Stimulated activated CD8-positive, alpha-beta memory T cell treated with anti-CD3 and anti-CD28 coated beads, Interleukin-4, amount 100 ng/mL, for 24 hours (primary cell): ENCODE measurements at places on chromosomes 13 and 19.

DNA sequence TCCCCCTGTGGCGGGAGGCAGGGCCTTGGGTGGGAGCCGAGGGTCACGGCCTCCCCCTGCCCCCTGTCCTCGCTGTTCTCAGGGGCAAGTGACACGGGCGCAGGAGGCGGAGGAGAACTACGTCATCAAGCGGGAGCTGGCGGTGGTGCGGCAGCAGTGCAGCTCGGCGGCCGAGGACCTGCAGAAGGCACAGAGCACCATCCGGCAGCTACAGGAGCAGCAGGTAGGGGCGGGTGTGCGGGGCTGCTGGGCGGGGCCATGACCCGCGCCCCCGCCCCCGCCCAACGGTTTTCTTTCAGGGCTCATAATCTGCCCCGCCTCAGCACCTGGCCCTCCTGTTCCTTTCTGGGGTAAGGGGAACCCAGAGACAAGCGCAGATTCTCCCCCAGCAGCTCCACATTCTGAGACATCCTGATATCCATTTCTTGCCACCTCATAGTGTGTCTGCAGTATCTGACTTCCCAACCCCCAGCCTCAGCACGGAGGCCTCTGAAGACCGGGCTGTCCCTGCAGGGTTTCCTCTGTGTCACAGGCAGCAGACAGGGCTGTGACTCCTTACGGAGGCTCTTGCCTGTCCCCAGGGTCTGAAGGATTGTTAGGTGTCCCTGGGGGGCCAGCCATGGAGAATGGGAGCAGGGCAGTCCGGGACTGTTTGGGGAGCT is 15.9 kb downstream of the PRR36 start:
- no peak for DNase-seq

DNA sequence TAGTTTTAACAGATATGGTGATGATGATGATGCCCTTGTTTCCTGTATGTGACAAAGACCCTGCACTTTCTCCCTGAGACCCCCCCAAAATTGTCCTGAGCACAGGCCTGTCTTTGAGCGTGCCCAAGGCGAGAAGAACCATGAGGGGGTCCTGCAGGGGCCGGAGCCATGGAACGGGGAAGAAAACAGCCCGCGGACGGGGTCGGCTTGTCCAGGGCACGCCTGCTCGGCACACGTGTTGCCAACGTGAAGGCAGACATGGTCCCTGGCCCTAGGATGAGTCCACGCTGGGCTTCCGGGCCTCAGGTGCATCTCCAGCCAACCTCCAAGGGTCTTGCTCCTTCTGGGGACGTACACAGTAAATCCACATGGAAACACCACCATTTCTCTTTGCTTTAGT is 90.8 kb downstream of the SLC7A1 start:
- no peak for DNase-seq

- DNase-seq: no peak
Measured at GRCh38 chr13:31538067-31539042, 201.0 kb upstream of the RXFP2 start.

- DNase-seq: no peak
Measured at GRCh38 chr19:50981587-50982146, 2.0 kb downstream of the KLK7 start.

- no peak for DNase-seq
Measured at GRCh38 chr19:16303755-16304154, 20.9 kb upstream of the KLF2 start.

GRCh38 chr13:103282571-103283450 is 216.6 kb upstream of the SLC10A2 start:
- no peak for DNase-seq

- no peak for DNase-seq
Measured at GRCh38 chr19:57317503-57317902, 2.8 kb upstream of the ZNF543 start.

DNA sequence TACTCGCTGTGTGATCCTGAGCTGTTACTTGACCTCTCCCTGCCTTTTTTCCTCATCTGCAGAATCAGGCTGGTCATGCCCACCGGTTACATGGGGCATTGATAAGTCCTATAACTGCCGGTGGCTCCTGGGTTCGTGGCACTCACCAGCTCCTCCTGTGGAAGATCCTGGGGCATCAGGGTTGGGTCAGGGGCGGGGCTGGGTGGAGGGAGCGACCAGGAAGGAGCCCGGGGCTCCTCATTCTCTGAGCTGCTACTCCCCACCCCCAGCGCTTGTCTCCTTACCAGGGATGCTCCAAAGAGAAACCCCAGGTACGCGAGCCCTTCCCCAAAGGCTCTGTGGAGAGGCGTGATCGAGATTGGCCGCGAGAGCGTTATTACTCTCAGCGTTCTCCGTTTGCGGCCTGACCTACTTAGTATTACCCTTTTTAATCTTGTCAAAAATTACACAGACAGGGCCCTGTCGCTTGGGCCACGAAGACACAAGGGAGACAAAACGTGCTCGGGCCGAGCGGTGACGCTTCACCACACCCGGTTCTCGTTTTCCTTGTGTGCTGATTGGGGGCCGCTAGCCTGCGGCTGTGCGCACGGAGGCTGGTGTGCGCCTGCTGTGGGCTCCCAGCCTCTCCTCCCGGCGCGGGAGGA is 10.7 kb downstream of the HDGFL2 start:
- no peak for DNase-seq

- DNase-seq: no peak
Measured at GRCh38 chr13:37067874-37068273, 8.4 kb upstream of the SUPT20H start.
